Fibroblast of skin of left biceps (primary cell): ENCODE measurements at places on chromosomes 5 and 9.
A peak's percentile ranks its signal among the peaks of the same experiment; 100 is the strongest.

DNA sequence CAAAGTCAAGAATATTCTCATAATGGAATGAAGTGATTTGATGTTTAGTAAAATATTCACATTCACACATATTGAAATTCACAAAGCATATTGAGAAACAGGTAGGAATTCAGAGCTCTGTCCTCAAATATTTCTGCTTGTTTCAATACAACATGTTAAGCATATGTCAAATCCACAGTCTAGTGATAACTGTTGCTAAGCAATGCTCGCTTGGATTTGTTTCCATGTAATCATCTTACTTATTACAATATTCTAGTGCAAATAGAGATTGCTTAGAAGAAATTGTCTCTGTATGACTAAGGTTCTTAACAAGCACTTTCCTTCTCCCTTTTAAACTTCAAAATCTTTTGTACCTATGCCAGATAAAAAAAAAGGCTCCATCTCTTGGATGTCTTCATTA is 995.7 kb downstream of the CDH18 start:
- DNase-seq = no peak

DNA sequence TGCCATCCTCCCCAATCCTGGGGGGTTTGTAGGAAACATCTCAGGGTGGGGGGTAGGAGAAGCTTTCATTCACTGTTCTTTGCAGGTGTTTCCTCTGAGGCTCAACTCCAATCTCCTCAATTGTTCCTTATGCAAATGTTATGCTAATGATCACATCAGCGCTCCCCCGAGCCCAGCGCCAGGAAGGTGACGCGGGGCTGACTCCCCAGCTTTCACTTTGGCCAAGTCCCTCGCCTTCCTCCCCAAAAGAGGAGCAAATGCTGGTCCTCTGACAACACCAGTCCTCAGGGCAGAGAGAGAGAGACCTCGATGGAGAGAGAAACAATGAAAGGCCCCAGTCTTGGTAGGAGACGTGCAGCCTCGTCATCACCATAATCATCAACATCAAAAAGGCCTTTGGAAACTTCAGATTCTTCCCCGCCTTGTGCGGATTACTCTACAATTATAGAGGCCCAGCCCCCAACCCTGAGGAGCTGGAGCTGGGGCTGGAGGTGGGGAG is 39.1 kb downstream of the PCDH1 start:
- DNase-seq = no peak

DNA sequence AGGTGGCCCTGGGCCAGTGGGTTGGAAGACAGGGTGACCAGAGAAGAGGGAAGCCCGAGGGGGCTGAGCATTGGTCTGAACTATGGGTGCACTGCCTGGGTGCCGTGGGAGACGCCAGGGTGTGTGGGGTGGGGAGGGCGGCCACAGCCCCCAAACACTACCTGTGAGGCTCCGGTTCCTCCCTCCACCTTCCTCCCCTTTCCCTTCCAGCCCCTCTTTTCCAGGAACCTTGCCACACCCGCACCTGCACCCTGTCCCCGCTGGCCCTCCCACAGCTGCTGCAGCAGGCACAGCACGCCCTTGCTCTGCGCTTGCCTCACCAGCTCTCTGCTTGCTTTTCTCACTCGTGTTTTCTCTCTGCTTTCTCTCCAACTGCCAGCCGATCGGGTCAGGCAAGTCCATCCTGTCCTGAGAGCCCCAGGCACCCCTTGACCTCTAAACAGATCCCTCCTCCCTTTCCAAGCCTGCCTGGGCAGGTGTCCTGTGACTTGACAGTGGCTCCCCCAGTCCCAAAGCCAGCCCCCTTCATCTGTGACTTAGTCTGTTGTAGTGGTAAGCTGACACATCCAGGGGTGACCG is 193.7 kb downstream of the MSX2 start:
- DNase-seq = no peak

GRCh38 chr9:123996731-123997421 is 14.7 kb upstream of the LHX2 start:
- no peak for DNase-seq

DNA sequence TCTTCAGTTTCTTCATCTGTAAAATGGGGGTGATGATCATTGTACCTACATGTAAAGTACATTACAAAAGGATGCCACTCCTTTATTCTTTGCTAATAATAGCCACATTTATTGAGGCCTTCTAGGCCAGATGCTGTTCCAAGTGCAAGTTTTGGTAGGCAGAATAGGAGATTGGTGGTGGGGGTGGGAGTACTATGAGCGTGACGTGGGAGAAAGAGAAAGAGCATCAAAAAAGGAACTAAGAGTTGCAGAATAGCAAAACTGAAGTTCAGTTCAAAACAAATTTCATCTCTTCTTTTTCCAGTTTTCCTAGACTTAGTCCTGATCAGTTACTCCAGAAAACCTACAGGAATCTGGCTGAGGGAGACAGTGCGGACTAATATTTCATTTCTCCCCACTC is 174.1 kb downstream of the SNX18 start:
- DNase-seq = no peak

DNA sequence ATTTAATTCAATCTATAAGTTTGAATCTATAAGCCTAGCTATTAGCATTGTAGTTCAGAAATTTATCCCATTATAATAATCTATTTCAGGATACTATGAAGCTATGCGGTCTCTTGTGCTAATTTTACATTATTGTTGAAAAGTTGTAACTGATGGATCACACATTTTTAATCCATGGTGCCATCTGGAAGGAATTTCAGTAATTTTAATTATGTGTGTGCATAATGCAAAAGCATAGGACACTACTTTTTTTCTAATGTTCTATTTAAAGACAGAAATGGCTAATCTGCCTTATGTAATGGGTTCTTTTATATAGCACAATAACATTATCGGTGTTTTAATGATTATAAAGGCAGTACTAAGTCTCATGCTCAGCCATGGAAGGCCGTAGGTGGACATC is 90.6 kb downstream of the HOMER1 start:
- peak; percentile 15 for DNase-seq

GRCh38 chr9:117705386-117705785 is 1.2 kb downstream of the TLR4 start:
- DNase-seq = no peak

DNA sequence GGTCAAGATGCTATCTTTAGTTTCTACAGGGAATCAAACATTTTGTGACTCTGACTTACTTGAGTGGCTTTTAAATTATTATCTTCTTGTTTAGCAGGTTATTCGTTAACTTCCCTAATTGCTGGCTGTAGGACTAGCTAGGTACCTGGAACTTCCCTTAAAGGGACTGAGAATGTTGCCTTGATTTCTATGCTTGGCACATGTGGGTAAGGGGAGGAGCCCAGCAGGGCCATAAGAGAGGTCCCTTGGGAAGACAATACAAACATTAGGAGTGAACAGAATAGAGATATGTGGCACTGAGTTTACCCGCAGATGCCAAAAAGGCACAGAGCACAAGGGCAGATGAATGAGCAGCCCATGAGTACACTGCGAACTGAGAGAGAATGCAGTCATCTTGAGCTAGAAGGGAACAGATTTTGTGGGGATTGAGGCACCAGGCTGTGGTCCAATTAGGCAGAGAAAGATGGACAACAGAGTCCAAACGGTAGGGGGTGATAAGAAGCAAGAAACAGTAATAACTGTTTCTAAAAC is 9.8 kb downstream of the CKMT2 start:
- no peak for DNase-seq

DNA sequence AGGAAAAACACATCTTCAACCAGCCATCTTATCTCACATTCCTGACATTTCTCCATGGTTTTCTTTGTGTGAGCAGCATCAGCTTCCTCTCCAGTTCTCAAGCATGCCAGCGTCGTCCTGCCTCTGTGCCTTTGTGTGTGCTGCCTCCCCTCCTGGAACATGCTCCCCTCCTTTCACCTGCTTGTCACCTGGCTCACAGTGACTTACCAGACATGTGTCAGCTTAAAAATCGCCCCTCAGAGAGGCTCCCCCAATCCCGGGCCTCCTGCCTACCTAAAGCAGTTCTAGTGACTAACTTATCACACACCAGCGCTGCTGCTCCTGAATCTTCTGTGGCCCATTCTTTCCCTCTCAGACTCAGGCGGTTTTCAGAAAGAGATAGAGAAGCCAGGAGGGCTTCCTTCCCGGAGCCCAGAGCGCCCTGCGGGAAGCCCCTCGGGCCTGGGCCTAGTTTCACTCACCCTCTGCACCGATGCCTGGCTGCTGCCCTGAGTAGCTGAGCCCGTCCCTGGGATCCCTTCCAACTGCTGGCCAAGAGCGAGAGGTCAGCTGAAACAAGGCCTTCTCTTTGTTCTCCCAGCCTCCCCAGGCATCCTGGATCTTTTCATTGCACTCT is 51.1 kb upstream of the MVB12B start:
- no peak for DNase-seq

DNA sequence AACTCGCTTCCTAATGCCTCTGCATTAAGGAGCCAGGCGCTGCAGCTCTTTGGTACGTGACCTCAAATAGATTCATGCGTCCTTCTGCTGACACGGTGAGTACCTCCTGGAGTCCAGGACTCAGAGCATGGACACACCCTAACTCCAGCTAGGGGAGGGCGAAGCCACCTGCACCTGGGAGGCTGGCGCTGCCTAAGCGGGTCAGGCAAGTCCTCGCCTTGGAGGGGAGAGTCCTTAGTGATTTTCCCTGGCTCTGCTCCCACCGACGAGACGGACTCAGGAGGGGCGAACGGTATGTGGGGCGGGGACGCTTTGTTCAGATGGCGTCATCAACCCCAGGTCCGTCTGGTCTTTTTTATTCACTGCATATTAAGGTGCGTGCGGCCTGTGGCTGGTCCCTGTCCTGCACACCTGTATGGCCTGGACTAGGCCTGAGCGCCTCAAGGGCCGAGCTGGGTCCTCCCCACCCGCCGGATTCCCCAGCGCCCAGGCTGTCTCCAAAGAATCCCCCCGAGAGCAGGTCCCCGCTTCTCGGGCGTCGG is 50.3 kb downstream of the NSUN2 start:
- DNase-seq = no peak

DNA sequence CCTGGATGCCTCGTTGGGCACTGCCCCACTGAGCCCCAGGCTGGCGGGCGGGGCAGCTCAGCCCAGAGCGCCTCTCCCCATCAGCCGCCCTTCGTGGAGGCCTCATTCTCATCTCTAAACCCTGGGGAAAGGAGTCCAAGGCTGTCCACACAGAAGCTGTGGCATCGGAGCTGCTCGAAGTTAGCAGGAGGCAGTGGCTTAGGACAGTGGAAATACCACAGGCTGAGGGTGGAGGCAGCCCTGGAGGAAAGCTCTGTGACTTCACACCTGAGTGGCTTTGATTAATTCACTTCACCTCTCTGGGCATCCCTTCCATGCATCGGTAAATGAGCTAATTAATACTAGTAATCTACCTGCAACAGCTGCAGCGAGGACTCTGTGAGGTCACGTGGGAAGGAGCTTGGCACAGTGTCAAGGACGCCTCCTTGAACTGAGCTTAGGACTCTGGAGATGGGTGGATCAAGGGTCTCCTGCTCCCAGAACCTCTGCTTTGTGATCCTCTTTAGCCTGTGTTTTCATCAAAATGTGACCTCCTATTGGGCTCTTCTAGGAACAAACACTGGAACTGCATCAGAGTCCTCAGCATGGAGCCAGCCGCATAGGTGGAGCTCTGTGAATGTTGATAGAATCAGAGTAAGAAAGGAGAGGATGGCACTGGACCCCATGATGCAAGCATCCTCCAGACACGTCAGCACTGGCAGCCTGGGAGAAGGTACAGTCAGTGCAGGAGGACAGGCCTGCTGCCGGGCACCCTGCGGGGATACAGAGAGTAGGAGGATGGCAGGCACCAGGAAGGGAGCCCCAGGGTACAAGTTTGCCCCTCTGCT is 842 bp upstream of the ANGPTL2 start:
- no peak for DNase-seq

DNA sequence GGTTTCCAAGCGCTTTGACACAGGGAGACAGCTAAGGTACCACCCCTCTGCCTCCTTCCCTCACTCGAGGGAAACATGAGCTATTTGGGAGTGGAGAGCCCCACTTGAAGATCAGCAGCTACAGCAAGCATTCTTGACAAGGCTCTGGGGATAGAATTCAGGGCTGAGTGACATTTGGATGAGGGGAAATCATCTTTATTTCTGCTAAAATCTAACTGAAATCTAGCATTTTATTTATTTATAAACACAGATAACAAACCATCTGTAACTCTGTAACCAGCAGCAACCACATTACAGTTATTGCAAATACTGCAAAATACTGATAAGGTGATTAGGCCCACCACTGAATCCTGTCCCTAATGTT is 22.4 kb downstream of the RNF130 start:
- no peak for DNase-seq

DNA sequence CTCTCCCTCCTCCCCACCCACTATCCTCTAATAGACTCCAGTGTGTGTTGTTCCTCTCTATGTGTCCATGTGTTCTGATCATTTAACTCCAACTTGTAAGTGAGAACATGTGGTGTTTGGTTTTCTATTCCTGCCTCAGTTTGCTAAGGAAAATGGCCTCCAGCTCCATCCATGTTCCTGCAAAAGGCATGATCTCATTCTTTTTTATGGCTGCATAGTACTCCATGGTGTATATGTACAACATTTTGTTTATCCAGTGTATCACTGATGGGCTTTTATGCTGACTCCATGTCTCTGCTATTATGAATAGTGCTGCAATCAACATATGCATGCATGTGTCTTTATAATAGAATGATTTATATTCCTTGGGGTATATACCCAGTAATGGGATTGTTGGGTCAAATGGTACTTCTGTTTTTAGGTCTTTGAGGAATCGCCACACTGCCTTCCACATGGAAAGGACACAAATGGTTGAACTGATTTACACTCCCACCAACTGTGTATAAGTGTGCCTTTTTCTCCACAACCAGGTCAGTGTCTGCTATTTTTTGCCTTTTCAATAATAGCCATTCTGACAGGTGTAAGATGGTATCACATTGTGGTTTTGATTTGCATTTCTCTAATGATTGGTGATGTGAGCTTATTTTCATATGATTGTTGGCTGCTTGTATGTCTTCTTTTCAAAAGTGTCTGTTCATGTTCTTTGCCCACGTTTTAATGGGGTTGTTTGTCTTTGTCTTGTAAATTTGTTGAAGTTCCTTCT is 96.5 kb upstream of the DAB2 start:
- DNase-seq = no peak

- no peak for DNase-seq
These were observed 982.5 kb downstream of the MAT2B start for GRCh38 chr5:164487939-164488338.

GRCh38 chr5:124746916-124747790 is 714 bp upstream of the ZNF608 start:
- DNase-seq = peak; percentile 88

DNA sequence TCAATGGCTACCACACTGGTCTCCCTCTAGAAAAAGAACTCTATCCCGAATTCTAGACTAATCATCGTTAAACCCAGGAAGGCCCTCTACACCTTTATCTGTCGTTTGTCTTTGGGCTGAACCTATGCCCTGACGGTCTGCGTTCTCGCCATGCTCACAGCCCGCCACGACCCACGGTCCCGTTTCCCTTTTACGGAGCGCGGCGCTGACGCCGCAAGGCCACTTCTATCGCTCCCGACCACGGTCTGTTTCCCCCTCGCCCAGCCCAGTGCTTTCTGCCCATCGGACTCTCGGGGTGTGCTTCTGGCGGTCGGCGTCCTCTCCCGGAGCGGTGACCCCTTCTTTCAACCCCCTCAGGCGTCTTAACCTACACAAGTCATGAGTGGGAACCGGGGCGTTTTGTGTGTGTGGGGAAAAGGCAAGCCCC is 974 bp downstream of the C9orf40 start:
- DNase-seq = no peak

- no peak for DNase-seq
These were observed 58.4 kb downstream of the OTULIN start for GRCh38 chr5:14722923-14723322.
